ENCODE measurements at places on chromosomes 3 and 15. TPM values are rescaled to one million over a fixed set of nuclear protein-coding genes. Genes with fewer than 3 reads are reported as not detected.

DNA sequence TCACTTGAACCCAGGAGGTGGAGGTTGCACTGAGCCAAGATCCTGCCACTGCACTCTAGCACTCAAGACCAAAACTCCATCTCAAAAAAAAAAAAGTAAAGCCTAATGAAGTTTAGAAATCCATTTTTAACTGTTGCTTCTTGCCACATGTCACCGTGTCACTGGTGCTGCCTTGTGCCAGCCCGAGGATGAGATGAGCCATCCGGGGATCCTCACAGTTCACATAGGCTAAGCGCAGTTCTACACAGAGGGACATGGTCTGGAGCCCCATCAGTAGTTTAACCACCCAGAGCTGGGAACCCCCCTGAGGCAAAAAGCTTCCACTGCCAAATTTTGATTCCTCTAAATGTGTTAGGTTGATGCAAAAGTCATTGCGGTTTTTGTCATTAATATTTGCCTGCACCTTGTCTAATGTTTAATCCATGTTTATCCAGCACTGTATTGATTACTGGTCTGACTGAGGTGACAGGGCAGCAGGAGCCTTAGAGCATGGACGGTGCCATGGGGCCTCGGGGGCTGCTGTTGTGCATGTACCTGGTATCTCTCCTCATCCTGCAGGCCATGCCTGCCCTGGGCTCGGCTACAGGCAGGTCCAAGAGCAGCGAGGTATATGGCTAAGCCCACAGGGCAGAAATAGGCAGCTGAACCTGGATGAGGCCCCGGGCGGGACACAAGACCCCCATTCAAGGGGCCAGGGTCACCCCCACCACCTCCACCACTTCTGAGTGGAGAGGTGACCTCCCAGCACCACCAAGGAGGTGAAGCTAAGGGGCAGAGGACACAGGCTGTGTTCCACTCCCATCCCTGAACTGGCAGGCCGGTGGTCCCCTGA lies at the start of gene ITIH1:
TSS of gene ITIH1 (plus strand) at position 473 of the 832 bp plus-strand sequence. CDS start at position 490, 17 bp downstream.
- no peak for DNase-seq

DNA sequence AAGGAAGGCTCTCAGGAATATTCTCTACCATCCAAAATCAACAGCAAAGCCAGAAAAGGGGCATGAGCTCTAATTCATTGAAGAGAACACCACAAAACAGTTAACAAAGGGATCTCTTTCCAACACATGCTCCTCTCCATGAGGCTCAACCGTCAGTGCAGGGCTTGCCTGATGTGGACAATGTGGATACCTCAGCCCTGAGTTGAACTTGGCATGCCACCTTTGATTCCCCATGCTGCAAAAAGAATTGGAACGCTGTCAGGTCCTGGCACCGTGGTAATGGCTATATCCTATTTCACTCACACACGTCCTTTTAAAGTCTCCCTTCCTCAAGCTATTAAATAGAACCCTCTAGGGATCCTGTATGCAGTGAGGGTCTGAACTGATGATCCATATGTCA lies 30.7 kb upstream of the IP6K2 start:
- DNase-seq = no peak

DNA sequence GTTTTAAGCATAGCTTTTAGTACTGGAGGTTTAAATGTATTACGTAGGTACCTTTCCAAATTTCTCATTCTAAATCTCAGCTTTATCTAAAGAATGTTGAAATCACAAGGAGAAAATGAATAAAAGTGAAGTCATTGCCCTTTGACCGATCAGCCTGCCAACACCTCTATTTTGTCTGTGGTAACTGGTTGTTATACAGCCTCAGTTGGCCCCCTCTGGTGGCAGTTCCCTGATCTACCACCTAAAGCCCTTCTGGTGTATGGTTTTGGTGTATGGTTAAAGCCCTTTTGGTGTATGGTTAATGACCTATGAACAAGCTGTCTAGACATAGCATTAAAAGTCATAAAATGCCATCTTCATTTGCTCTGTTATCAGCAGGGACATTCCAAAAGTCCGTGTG lies 378.2 kb upstream of the AZI2 start:
- peak; percentile 6 for DNase-seq

GRCh38 chr3:157134620-157135191 lies 25.2 kb downstream of the CCNL1 start:
- no peak for DNase-seq

- no peak for DNase-seq
Measured at GRCh38 chr15:80932989-80933388, 56.6 kb downstream of the MESD start.

- no peak for DNase-seq
Measured at GRCh38 chr3:129291236-129291886, 12.7 kb downstream of the HMCES start.

GRCh38 chr3:15409239-15409638 lies 18.1 kb downstream of the METTL6 start:
- no peak for DNase-seq

- no peak for DNase-seq
Measured at GRCh38 chr15:72463702-72464101, 10.4 kb upstream of the ARIH1 start.

DNA sequence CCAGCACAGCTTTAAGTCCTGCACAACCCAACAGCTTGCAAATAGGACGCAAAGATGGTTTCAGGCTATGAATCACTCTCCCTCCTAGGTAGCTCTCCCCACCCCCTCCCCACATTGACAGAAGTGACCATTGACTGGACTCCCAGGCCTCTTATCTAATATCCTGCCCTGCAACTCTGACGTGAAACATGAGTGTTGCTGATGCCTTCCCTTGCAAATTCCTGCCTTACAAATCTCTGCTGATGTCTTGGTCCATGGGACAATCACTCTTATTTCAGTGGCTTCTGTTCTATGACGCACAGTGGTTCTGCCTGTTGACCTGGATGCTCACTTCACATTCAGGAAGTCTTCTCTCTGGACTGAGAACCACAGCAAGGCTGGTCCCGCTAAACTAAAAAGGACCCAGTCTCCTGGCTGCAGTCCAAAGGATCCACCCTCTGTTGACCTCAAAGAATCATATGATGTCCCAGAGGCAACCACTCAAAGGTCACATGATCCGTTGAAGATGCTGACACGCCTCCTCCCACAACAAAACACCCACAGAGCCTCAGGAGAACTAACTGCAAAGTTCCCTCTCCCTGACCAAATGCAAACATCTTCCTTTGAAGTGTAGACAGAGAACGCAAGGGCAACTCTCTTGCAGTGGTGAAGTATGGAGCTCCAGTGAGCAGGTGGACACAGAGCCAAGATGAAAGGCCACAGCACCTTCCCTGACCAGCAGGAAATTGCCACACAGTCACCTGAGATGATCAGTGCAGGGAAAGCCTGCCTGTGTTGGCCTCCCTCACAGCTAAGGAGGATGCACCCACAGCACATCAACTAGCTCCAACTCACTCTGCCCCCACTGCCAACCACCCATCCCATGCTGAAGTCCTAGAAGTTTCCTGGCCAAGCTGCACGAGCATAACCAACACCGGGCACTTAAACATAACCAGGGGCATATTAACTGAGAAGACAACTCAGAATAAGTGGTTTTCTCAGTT lies 112.3 kb downstream of the ADAMTS17 start:
- no peak for DNase-seq

- no peak for DNase-seq
Measured at GRCh38 chr15:74763416-74763815, 14.8 kb downstream of the CYP1A2 start.

DNA sequence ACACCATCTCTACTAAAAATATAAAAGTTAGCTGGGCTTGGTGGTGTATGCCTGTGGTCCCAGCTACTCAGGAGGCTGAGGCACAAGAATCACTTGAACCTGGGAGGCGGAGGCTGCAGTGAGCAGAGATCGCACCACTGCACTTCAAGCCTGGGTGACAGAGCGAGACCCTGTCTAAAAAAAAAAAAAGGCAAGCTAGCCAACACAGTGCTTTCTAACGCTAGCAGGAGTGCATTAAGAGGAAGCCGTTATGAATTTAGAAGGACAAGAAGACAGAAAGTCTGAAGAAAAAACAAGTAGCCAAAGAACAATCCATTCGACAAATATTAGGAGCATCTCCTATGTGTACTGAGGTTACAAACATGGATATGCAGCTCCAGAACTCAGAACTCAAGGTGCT lies 28.6 kb downstream of the BHLHE40 start:
- DNase-seq = no peak

DNA sequence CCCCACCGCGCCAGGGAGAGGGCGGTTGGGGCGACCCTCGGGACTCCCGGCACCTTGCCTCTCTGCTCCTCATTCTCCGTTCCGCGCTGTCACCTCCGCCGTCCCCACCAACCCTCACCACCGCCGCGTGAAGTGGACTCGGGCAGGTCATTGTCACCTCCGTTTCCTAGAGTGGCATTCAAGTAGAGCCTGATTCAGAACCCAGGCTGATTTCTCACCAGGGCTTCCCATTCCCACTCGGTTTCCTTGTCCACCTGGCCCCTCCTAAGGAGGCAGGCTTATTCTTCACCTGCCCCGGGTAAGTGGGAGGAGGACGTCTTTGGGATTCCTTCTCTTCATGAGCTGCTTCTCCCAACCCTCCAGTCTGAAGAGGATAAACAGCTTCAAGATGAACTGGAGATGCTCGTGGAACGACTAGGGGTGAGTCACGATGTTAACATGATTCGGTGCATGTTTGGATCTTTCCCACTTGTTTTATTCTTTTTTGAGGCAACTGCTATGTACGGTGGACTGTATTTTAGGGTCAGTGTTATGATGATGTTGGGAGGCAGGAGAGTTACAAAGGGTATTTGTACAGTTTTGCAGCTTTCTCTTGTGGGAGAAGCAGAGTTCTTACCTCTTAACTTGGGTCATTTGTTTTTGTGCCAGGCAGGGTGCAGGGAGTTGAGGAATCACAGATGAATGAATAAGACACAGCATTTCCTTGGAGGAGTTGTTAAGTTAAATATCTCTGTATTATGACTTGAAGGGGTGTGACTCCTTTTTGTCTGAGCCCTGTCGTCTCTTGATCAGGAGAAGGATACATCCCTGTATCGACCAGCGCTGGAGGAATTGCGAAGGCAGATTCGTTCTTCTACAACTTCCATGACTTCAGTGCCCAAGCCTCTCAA lies 692 bp downstream of the PSMD2 start:
- DNase-seq = no peak

The SLC28A2 gene
- not detected for total RNA-seq

The ACVR2B gene
- total RNA-seq = 11.4 TPM

The SLC22A14 gene
- total RNA-seq = not detected

The TRAT1 gene
- total RNA-seq = not detected

The PEX5L gene
- total RNA-seq = not detected

The SELENOS gene
- total RNA-seq = 62.5 TPM

All from G401 (cell line).